Uterus (tissue), 4 donors: ENCODE measurements at places on chromosomes 5 and 9. TPM values are rescaled to one million over a fixed set of nuclear protein-coding genes. Genes with fewer than 3 reads are reported as not detected.
A peak's percentile ranks its signal among the peaks of the same experiment; 100 is the strongest.

Gene WNK2
- total RNA-seq: 23.5 TPM

Gene ADAMTS13
- 3.8 TPM for total RNA-seq

Gene LRRTM2
- total RNA-seq: 1.4 TPM

Gene GHR
- 1.8 TPM for total RNA-seq

Gene RIGI
- 13.8 TPM for total RNA-seq

Gene IRX1
- total RNA-seq: not detected

Gene INSL4
- not detected for total RNA-seq

Gene LCP2
- 1.3 TPM for total RNA-seq

- DNase-seq: no peak
- no peak overlapping the region for H3K4me3 ChIP-seq
These were observed 536.5 kb upstream of the ACO1 start for GRCh38 chr9:31847963-31848362.

DNA sequence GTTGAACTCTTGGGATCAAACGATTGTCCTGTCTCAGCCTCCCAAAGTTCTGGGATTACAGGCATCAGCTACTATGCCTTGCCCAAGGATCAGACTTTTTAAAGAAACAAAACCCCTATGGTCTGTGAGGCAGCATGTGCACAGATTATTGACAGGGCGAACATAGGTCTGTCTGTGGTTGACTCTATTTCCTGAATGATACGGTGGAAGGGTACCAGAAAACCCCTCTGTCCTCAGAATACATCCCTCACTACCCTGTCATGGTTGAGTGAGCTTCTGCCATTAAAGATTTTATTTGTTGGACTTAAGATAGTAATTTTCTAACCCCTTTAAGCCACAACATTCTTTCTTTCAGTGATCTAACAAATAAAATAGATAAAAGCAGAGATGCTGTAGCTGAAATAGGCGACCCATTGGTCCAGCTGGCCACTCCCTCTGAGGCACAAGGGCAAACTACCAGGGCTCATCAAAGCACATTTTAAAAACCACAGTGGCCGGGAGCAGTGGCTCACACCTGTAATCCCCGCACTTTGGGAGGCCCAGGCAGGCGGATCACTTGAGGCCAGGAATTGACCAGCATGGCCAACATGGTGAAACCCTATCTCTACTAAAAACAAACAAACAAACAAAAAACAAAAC lies 84.9 kb upstream of the ANKRD55 start:
- H3K4me1 ChIP-seq: no peaks in the 10 kb centered on the region
- no peak for DNase-seq
- no peak overlapping the region for H3K4me3 ChIP-seq
- no peaks in the 10 kb centered on the region for H3K27me3 ChIP-seq
- H3K36me3 ChIP-seq: no peaks in the 10 kb centered on the region

DNA sequence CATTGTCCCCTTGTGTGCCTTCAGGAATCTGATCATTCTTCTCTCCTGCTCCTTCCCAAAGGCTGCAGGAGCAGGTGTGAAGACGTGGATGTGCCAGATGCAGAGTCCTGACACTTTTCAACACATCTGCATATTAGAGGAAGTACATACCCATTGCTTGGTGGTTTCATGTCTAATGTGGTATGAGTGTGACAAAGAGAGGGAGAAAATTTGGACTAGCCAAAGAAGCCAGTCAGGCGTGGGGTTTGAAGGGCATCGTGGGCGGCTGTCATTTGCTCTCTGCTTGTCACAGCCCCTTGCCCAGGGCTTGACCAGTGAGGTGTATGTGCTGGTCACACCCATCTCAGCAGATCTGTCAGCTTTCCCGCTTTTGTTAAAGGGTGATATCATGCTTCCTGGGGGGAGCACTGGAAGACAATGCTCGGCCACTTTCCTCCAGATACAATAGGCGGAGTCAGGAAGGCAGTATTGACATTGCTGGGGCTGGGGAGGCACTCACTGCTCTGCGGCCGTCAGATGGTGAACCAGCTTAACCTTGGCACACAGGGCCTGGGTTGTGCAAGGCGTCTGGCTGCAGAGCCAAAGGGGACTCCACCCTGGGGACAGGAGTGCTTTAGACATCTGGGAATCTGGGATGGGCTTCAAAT lies 8.6 kb downstream of the TEK start:
- DNase-seq: no peak
- H3K27me3 ChIP-seq: no peaks in the 10 kb centered on the region
- H3K36me3 ChIP-seq: no peaks in the 10 kb centered on the region
- H3K27ac ChIP-seq: peak overlapping the region; percentile 43

DNA sequence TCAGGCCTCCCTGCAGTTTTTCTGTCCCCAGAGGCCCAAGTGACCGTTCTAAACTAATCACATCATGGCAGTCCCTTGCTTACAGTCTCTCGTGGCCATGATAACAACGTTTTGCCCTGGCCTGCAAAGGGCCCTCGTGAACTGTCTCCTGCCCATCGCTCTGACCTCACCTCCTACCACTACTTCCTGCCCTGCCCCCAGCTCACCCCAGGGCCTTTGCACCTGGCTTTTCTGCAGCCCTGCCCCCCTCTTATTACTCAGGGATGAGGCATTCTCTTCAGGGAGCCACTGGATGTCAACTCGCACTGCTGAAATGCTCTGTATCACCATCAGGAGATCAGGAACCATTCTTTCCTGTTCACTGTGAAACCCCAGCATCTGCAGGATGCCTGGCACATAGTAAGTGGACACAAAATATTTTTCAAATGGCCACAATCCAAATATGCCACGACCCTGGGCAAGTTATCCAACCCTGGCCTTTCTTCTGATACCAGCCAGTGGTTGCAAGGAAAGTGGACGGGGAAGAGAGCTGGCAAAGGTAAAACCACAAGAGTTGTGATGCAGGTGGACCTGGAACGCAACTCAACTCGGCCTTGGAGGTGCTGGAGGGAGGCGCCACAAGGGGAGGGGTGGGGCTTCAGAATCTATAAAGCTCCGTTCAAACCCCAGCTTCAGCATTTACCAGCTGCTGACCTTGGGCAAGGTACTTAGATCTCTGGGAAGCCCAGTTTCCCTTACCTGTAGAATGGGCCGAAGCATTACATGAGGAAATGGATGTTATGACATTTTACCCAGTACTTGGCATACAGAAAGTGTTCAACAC lies 1.7 kb downstream of the SNCB start:
- no peaks in the 10 kb centered on the region for H3K36me3 ChIP-seq
- DNase-seq: no peak
- no peak overlapping the region for H3K27ac ChIP-seq
- no peaks in the 10 kb centered on the region for H3K4me1 ChIP-seq
- H3K4me3 ChIP-seq: no peak overlapping the region
- H3K27me3 ChIP-seq: peaks cover 16% of the 10 kb centered on the region

GRCh38 chr9:69013382-69013727 lies 558 bp downstream of the PRKACG start:
- H3K27ac ChIP-seq: no peak overlapping the region
- no peaks in the 10 kb centered on the region for H3K4me1 ChIP-seq
- H3K27me3 ChIP-seq: no peaks in the 10 kb centered on the region
- H3K36me3 ChIP-seq: no peaks in the 10 kb centered on the region
- H3K4me3 ChIP-seq: no peak overlapping the region

- no peaks in the 10 kb centered on the region for H3K4me1 ChIP-seq
- no peaks in the 10 kb centered on the region for H3K36me3 ChIP-seq
- DNase-seq: no peak
- no peak overlapping the region for H3K27ac ChIP-seq
These were observed 134.8 kb downstream of the EPB41L4A start for GRCh38 chr5:112283943-112284929.

DNA sequence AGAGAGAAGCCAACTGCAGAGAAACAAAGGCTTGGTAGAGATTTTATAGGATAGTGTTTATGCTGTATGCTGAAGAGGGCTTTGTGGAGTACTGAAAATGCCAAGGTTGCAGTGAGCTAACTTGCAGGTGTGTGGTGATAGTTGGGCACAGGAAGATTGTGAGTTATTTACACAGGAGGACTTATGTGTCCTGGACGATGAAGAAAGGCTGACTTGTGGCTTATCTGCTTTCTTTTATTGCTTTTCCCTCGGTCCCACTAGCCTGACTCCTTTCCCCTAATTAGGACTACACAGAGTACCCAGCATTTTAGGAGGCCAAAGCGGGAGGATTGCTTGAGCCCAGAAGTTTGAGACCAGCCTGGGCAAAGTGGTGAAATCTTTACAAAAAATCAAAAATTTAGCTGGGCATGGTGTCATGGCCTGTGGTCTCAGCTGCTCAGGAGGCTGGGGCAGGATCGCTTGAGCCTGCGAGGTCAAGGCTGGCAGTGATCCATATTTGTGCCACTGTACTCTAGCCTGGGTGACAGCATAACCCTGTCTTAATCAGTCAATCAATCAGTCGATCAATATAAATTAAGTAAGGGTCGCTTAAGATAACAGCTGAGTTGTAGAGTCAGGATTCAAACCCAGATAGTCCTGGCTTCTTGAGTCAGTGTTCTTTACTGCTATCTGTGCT lies 61.9 kb downstream of the UBE2R2 start:
- H3K4me3 ChIP-seq: no peak overlapping the region
- H3K36me3 ChIP-seq: no peaks in the 10 kb centered on the region
- no peak for DNase-seq
- no peaks in the 10 kb centered on the region for H3K27me3 ChIP-seq

GRCh38 chr5:133667217-133667616 lies 54.9 kb upstream of the FSTL4 start:
- no peaks in the 10 kb centered on the region for H3K27me3 ChIP-seq
- H3K4me1 ChIP-seq: no peaks in the 10 kb centered on the region
- DNase-seq: no peak
- no peak overlapping the region for H3K27ac ChIP-seq

GRCh38 chr5:102811972-102812371 lies 56.9 kb downstream of the PAM start:
- H3K27ac ChIP-seq: no peak overlapping the region
- H3K36me3 ChIP-seq: no peaks in the 10 kb centered on the region
- DNase-seq: no peak
- no peaks in the 10 kb centered on the region for H3K27me3 ChIP-seq

DNA sequence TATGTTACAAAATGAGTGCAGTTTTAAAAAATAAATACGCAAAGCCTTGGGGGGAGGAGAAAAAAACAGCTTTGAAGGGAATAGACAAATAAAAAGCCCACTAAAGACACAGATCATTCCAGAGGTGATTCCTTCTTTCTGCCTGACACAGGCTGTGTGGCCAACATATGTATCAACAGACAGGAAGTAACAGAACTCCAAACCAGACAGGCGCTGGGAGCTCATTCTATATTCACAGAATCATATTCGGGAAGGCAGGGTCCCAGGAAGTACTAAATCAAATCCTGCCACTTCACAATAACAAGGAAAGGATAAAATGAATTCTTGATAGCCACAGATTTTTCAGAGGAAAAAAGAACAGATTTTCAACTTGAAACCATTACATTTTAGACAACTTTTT lies 62.1 kb downstream of the SEMA5A start:
- DNase-seq: no peak
- no peak overlapping the region for H3K27ac ChIP-seq
- H3K36me3 ChIP-seq: no peaks in the 10 kb centered on the region
- H3K4me3 ChIP-seq: no peak overlapping the region

- H3K27ac ChIP-seq: no peak overlapping the region
- H3K4me1 ChIP-seq: no peaks in the 10 kb centered on the region
- no peak for DNase-seq
These were observed 45.9 kb upstream of the C5orf58 start for GRCh38 chr5:170186856-170187255.

- DNase-seq: no peak
- peak overlapping the region; percentile 2 for H3K27ac ChIP-seq
- H3K4me3 ChIP-seq: no peak overlapping the region
- peaks cover 23% of the 10 kb centered on the region for H3K4me1 ChIP-seq
These were observed 46.5 kb downstream of the IRF1 start for GRCh38 chr5:132444061-132444460.

DNA sequence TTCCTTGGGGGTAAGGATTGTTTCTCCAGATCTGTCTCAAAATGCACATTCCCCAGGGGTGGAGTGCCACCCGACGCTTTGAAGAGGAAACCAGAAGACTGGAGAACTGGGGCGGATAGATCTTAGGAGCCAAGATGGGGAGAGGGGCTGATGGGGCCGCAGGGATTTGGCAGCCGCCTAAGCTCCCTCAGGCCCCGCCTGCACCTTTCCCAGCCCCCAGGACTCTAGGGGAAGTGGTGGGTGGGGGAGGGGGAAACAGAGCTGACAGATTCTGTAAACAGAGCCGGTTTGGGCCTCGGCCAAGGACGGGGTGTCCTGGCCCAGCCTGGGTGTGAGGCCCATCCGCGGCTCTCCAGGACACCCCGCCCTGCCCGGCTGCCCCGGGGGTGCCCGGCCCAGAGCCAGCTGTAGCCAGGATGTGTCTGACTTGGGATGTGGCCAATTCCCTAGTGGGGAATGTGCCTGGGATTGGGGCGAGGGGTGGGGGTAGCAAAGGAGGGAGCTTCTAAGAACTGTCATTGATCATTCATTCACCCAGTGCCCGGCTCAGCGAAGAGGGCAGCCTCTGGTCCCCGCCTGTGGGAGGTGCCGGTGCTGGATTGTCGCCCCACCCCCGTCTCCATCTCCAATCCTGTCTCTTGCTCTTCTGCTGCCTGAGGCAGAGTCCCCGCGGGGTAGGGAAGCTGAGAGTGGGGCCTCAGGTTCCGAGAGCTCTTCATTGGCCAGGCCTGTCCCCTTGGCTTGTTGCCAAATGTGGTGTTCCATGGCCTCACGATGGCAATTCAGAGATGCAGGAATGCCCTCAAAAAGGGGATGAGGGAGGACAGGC lies 54.8 kb upstream of the CDKN2AIPNL start:
- H3K4me1 ChIP-seq: no peaks in the 10 kb centered on the region
- H3K27me3 ChIP-seq: no peaks in the 10 kb centered on the region
- DNase-seq: peak; percentile 99
- H3K4me3 ChIP-seq: peak overlapping the region; percentile 40

DNA sequence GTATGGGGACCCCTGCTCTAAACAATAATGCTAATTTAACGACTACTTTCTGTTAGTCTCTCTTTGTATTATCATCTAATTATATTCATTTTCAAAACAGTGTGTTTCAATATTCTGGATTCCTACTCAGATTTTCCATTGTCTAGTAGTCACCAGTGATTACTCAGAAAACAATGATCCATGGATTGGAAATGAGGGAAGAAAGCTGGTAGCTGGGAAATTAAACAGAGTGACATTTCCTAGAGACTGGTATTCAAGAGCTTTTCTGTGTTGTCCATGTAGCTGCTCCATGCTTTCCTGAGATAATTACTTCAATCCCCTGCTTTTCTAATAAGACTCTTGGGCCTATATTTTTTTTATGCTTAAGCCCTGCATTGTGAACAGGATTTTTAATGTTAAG lies 1862.1 kb upstream of the C9orf72 start:
- DNase-seq: no peak
- H3K27ac ChIP-seq: no peak overlapping the region
- no peak overlapping the region for H3K4me3 ChIP-seq
- H3K27me3 ChIP-seq: no peaks in the 10 kb centered on the region

DNA sequence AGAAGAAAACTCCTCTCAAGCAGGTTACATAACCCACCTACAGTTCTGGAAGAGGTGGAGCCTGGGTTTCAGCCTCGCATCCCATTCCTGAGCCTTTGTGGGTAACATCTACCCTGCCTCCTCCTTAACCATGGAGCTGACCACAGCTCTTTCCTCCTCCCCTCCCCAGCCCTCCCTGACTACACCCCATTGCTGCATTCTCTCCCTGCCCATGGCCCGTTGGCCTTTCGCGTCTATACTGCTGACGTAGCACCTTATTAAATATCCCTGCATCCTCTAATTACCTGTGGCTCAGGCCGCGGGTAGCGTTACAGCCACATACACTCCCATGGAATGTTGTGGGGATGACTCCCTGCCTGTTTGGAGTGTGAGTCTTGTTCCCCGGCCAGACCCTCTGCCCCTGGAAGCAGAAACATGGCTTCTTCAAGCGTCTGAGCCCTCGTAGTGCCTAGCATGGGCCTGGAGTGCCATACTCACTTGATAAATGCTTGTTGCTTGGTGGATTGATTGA lies 72.8 kb downstream of the WWC1 start:
- H3K4me3 ChIP-seq: no peak overlapping the region
- no peaks in the 10 kb centered on the region for H3K4me1 ChIP-seq
- no peak for DNase-seq
- H3K36me3 ChIP-seq: no peaks in the 10 kb centered on the region
- H3K27me3 ChIP-seq: no peaks in the 10 kb centered on the region
